Calu3 (cell line): ENCODE measurements at places on chromosomes 16 and 17.

- peak; percentile 68 for DNase-seq
- no peak overlapping the region for H3K4me3 ChIP-seq
- peaks cover 28% of the 10 kb centered on the region for H3K4me1 ChIP-seq
- no peak overlapping the region for H3K27ac ChIP-seq
Measured at GRCh38 chr16:57994778-57995177, 5.7 kb downstream of the ZNF319 start.

DNA sequence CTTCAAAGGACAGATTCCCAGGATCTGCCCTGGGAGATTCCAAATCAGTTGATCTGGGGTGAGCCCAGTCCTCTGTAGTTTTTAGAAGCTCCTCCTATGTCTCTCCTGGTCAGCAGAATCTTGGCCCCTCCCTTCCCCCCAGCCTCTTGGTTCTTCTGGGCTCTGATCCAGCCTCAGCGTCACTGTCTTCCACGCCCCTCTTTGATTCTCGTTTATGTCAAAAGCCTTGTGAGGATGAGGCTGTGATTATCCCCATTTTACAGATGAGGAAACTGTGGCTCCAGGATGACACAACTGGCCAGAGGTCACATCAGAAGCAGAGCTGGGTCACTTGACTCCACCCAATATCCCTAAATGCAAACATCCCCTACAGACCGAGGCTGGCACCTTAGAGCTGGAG is 840 bp upstream of the CDH5 start:
- H3K4me3 ChIP-seq, result no peak overlapping the region
- no peak for DNase-seq
- H3K27ac ChIP-seq, result no peak overlapping the region
- H3K27me3 ChIP-seq, result peaks cover 44% of the 10 kb centered on the region
- H3K36me3 ChIP-seq, result peaks cover 6% of the 10 kb centered on the region
- peaks cover 13% of the 10 kb centered on the region for H3K4me1 ChIP-seq

DNA sequence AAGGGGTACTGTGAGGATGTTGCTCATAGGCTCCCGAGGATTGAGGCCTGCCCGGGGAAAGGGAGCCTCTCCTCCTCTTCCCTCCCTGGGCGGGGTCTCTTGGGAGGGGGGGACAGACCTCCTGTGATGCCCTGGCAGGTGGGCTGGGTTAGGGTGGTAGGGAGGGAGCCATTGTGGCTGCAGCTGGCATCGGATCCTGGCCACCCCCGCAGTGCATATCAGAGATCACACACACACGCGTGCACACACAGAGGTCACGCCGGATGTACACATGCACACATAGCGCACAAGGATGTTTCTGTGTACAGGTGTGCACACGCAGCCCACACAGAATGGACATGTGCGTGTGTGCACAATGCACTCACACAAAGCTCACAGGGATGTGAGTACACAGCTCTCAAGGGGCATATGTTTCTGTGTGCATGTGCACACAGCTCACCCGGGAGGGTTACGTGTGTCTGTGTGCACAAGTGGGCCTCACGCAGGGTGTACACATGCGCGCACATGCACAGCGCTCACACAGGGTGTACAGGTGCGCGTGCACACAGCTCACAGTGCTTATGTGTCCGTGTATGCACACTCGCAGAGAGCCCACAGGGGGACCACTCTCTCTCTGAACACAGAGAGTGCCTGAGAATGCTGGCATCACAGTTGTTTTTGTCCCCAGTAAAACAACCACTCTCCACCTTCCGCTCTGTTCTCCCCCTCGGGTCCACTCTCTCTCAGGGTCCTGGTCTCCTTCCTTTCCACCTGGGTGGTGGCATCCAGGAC is 2.4 kb downstream of the GJD3 start:
- no peak for DNase-seq
- peaks cover 39% of the 10 kb centered on the region for H3K4me1 ChIP-seq
- H3K36me3 ChIP-seq, result peaks cover 48% of the 10 kb centered on the region

- no peak for DNase-seq
- no peaks in the 10 kb centered on the region for H3K4me1 ChIP-seq
- no peak overlapping the region for H3K27ac ChIP-seq
- H3K4me3 ChIP-seq, result no peak overlapping the region
Measured at GRCh38 chr17:2571523-2572303, 21.7 kb upstream of the PAFAH1B1 start.

DNA sequence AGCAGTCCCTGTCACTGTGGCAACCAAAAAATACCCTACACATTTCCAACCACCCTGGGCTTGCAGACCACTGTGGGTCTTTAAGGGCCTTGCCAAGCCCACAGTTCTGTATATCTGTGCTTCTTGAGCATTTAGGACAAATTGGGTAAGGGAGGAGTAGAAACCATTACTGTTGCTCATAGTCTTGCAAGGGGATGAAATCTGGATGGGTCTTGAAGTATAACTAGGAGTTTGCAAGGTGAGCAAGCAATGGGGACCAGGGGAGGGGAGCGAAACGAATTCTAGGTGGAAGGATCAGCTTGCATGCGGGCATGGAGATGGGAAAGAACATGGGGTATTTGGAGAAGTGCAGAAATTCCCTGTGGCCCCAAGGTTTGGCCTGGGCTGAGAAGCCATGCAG is 202.9 kb downstream of the RAB11FIP4 start:
- no peak overlapping the region for H3K27ac ChIP-seq
- H3K27me3 ChIP-seq, result no peaks in the 10 kb centered on the region
- H3K36me3 ChIP-seq, result peaks cover 20% of the 10 kb centered on the region
- peaks cover 41% of the 10 kb centered on the region for H3K4me1 ChIP-seq

- H3K36me3 ChIP-seq, result peaks cover 9% of the 10 kb centered on the region
- H3K4me1 ChIP-seq, result no peaks in the 10 kb centered on the region
- DNase-seq, result no peak
- no peak overlapping the region for H3K27ac ChIP-seq
- H3K4me3 ChIP-seq, result no peak overlapping the region
Measured at GRCh38 chr16:88864099-88864498, 2.4 kb downstream of the PABPN1L start.

DNA sequence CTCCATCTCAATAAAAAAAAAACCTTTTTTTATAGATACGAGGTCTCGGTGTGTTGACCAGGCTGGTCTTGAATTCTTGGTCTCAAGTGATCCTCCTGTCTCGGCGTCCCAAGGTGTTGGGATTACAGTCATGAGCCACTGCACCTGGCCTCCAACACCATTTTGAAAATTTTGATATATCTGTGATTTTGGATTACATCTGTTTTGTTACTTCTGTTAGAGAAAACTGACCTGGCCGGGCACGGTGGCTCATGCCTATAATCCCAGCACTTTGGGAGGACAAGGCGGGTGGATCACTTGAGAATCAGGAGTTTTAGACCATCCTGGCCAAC is 18.6 kb downstream of the RMI2 start:
- no peak overlapping the region for H3K4me3 ChIP-seq
- H3K4me1 ChIP-seq, result peaks cover 33% of the 10 kb centered on the region
- no peaks in the 10 kb centered on the region for H3K27me3 ChIP-seq
- peaks cover 8% of the 10 kb centered on the region for H3K36me3 ChIP-seq

- no peak for DNase-seq
- H3K4me3 ChIP-seq, result no peak overlapping the region
- H3K4me1 ChIP-seq, result peaks cover 62% of the 10 kb centered on the region
- peaks cover 67% of the 10 kb centered on the region for H3K36me3 ChIP-seq
- peak overlapping the region; percentile 34 for H3K27ac ChIP-seq
- H3K27me3 ChIP-seq, result no peaks in the 10 kb centered on the region
Measured at GRCh38 chr17:42522263-42522790, 13.7 kb upstream of the NAGLU start.

DNA sequence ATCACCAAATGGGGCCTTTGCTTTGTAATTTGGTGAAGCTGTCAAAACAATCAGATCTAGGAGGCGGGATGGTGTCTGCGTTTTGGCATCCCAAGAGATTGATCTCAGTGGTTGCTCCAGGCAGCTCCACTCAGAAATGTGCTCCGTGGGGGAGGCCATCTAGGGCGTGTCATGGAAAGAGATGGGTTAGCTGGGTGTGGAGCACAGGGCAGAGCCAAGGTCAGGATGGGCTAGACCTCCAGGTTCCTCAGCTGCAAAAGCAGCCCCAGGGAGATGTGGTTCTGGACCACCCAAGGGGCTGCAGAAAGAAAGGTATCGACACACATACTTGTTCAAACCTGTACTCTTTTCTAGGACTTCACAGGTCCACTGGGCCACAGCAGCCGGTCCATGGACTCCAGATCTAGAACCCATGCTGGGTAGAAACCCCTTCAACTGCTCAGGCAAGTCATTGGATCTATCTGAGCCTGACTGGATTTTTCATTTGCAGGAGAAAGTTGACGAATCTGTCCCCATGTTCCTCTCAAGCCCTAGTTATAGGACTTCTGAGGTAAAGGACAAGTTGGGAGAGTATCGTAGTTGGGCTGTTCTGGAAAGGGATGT is 270.2 kb upstream of the RPL38 start:
- H3K27ac ChIP-seq, result no peak overlapping the region
- no peak for DNase-seq
- H3K4me3 ChIP-seq, result no peak overlapping the region

- no peak for DNase-seq
- no peak overlapping the region for H3K4me3 ChIP-seq
- peaks cover 32% of the 10 kb centered on the region for H3K4me1 ChIP-seq
- peaks cover 16% of the 10 kb centered on the region for H3K36me3 ChIP-seq
- no peak overlapping the region for H3K27ac ChIP-seq
Measured at GRCh38 chr16:19105891-19106624, 7.7 kb upstream of the ITPRIPL2 start.

GRCh38 chr16:23523876-23524385 is 13.6 kb upstream of the GGA2 start:
- no peak overlapping the region for H3K4me3 ChIP-seq
- no peak for DNase-seq
- no peak overlapping the region for H3K27ac ChIP-seq
- no peaks in the 10 kb centered on the region for H3K4me1 ChIP-seq

DNA sequence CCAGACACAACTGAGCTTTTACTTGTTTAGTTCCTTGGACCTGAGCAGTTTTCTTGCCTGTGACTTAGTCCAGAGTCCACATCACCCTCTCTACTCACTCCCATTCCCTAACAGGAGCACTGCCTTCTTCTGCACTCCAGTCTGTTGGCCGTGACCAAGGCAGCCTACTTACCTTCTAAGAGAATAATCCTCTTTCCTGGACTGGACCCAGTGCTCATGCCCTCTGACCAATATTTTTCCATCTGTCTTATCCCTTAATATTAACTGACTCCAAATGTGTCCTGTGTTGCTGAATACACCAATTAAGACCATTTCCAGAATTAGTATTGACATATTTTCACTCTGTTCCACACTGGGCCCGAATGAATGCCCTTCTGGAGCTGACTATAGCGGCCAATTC is 681.0 kb upstream of the KIF2B start:
- no peak for DNase-seq
- no peak overlapping the region for H3K4me3 ChIP-seq
- H3K27ac ChIP-seq, result no peak overlapping the region

- H3K27ac ChIP-seq, result no peak overlapping the region
- H3K4me3 ChIP-seq, result no peak overlapping the region
- H3K27me3 ChIP-seq, result no peaks in the 10 kb centered on the region
- no peak for DNase-seq
Measured at GRCh38 chr17:43402078-43402477, 3.3 kb downstream of the ARL4D start.

- H3K4me1 ChIP-seq, result no peaks in the 10 kb centered on the region
- DNase-seq, result no peak
- peaks cover 42% of the 10 kb centered on the region for H3K36me3 ChIP-seq
- no peak overlapping the region for H3K4me3 ChIP-seq
- no peaks in the 10 kb centered on the region for H3K27me3 ChIP-seq
- H3K27ac ChIP-seq, result no peak overlapping the region
Measured at GRCh38 chr17:40264458-40265185, 23.1 kb upstream of the CDC6 start.

GRCh38 chr17:54967621-54968261 is 713 bp downstream of the COX11 start:
- H3K4me1 ChIP-seq, result no peaks in the 10 kb centered on the region
- no peak overlapping the region for H3K4me3 ChIP-seq
- H3K27ac ChIP-seq, result no peak overlapping the region
- H3K36me3 ChIP-seq, result no peaks in the 10 kb centered on the region
- DNase-seq, result peak; percentile 58

GRCh38 chr16:84481051-84481735 is 23.3 kb downstream of the MEAK7 start:
- no peak for DNase-seq
- H3K36me3 ChIP-seq, result peaks cover 20% of the 10 kb centered on the region
- no peak overlapping the region for H3K4me3 ChIP-seq

GRCh38 chr17:79082311-79083190 is 7.9 kb downstream of the ENGASE start:
- H3K27me3 ChIP-seq, result no peaks in the 10 kb centered on the region
- no peak overlapping the region for H3K27ac ChIP-seq
- no peaks in the 10 kb centered on the region for H3K4me1 ChIP-seq

DNA sequence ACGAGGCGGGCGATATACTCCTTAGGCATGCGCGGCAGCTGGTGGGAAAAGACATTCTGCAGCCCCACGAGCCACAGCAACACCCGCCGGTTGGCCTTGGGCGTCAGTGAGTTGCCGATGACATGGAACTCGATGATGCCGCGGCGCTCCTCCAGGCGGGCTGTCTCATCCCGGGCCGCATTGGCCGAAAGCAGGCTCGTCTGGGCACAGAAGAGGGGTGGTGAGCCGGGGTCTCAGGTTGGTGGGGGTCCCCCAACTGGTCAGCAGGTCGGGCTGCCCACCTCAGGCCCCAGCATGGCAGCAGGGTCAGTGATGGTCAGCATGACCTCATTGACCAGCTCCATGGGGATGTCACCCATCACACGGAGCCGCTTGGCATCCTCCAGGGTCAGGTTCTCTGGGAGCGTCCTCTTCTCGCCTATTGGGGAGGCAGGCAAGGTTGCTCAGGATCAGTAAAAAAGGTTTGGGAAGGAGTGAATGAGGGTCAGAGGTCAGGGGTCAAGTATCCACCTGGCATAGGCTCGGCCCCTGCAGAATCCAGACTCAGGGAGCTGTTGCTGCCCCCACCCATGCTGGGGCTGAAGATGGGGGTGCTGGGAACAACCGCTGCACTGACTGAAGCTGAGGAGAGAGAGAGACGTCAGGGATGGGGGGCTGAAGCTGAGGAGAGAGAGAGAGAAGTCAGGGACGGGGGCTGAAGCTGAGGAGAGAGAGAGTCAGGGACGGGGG is 3.6 kb downstream of the KAT2A start:
- peaks cover 9% of the 10 kb centered on the region for H3K4me1 ChIP-seq
- no peaks in the 10 kb centered on the region for H3K27me3 ChIP-seq
- no peak overlapping the region for H3K27ac ChIP-seq

- no peaks in the 10 kb centered on the region for H3K4me1 ChIP-seq
- no peaks in the 10 kb centered on the region for H3K36me3 ChIP-seq
- no peak overlapping the region for H3K4me3 ChIP-seq
- no peak for DNase-seq
- peaks cover 23% of the 10 kb centered on the region for H3K27me3 ChIP-seq
- no peak overlapping the region for H3K27ac ChIP-seq
Measured at GRCh38 chr17:21595086-21595485, 97.2 kb upstream of the KCNJ18 start.

GRCh38 chr17:8713878-8714277 is 30.8 kb downstream of the CCDC42 start:
- H3K4me1 ChIP-seq, result no peaks in the 10 kb centered on the region
- H3K36me3 ChIP-seq, result no peaks in the 10 kb centered on the region
- DNase-seq, result no peak
- no peak overlapping the region for H3K4me3 ChIP-seq
- no peak overlapping the region for H3K27ac ChIP-seq
